DMS153 (cell line): ENCODE measurements at places on chromosomes 3 and 15.
A peak's percentile ranks its signal among the peaks of the same experiment; 100 is the strongest.

- DNase-seq = no peak
Observed at GRCh38 chr3:69994919-69995318, 4.6 kb upstream of the SAMMSON start.

DNA sequence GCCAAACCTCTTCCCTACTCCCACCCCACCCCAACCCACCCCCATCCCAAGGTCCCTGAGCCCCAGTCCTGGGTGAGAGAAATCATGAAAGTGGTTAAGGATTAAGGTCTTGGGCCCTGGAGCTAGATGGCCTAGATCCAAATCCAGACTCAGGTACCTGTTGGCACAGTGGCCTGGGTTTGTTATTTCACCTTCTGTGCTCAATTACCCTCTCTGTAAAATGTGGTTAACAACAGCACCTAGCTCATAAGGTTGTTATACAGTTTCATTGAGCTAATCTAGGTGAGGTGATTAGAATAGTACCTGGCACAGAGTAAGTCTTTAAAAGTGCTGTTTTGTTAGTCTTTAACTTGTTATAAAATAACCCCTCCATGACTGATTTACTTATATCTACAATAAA lies 6.4 kb upstream of the SNUPN start:
- no peak for DNase-seq

GRCh38 chr3:36149447-36149865 lies 230.8 kb upstream of the STAC start:
- DNase-seq = no peak

DNA sequence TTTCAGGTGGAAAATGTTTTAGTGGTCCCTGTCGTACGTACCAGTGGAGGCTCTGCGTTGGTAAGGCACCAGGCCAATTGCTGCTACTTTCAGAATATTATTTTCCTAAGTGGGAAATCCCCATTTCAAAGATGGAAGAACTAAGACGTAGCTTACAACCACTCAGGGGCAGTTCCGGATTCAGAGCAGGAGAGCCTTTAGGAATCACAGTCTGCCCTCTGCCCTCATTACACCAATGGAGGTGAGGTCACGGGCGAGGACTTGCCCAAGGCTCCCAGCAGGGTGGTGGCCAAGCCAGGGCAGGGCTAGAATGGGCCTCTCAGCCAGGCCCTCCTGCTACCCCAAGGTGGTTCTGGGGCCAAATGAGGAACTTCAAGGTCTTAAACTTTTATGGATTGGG lies 72.6 kb downstream of the RASGRF1 start:
- DNase-seq = no peak

DNA sequence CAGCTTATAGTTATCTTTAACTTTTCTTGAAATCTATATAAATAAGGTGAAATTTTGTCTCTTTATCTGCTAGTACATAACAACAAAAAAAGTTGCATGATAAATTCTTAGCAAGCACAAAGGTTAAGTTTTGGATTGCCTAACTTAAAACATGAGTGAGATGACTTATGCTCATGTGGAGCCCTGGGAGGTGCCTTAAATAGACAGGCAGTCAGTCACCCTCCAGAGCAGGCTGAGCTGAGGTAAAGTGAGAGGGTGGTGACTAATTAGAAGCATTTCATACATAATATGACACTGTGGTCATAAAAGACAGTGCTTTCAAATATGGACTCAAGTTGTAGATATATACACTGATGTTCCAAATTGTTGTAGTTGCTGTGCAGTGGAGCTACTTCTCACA lies 14.6 kb upstream of the MME start:
- DNase-seq = no peak

DNA sequence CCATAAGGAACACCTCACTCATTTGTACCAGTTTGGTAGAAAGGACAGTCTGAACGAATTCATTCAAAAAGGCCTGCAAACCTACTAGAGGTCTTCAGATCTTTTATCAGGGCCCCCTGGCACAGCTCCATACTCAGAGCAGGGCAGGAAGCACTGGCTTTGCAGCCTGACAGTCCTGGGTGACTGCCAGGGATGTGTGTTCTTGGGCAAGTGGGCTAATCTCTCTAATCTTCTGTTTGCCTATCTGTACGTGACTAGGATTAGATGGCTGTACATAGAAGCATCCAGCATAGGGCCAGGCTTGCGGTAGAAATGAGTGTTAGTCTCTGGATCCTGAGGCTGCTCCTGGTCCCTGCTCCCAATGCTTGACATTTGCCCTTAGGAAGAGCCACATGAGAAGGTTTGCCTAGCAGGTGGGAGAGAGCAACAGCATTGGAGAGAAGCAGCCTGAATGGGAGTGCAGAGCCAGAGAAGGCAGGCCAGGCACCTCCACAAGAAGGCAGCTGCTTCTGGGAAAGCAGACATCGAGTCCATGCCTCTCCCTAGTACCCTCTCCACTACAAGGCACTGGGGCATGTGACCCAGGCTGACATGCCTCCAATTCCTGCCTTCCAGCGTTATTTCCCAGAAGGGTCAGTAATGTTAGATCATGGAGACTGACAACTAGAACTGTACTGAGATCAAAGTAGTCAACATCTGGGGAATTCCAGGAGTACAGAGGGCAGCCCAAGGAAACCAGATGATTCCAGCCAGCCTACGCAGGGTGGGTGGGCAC lies 1.0 kb upstream of the CXCR6 start:
- no peak for DNase-seq

DNA sequence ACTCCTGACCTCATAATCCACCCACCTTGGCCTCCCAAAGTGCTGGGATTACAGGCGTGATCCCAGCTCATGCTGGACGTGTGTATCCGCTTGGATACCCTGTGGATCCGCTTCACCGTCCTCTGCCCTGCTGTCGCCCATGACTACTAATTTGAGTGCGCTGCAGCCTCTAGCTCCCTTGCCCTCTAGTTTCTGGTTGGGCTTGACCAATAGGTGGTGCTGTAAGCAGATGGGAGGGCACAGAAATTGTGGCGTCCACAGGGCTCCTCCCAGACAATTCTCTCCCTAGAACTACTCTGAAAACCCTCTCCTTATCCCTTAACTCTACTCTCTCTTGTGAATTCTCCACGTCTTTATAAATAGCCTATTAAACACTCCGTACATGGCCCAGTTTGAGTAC lies 36.2 kb downstream of the ZPLD1 start:
- DNase-seq = no peak

GRCh38 chr3:103067963-103068362 lies 633.1 kb downstream of the ZPLD1 start:
- no peak for DNase-seq

- DNase-seq = no peak
Observed at GRCh38 chr15:70083946-70084345, 13.8 kb downstream of the TLE3 start.

DNA sequence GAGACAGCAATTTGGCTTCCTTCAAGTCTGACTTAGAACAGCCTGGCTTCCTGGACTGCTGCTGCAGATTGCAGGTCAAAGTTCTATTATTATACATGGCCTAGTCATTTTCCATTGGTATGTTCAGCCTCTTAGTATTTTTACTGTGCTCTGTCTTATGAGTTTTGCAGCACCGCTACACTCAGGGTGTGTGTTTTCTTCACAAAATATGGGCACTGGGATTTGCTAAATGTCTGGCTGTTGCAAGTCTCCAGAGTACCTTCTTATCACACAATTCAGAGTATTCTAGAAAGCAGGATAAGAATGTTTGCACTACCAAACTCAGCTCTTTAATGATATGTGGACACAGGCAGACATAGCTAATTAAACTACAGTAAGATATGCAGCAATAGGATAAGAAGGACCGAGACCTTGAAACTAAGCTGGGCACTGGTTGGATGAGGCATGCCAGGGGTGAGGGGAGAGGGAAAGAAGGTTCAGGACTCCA lies 203.0 kb upstream of the PDZRN3 start:
- DNase-seq = no peak

DNA sequence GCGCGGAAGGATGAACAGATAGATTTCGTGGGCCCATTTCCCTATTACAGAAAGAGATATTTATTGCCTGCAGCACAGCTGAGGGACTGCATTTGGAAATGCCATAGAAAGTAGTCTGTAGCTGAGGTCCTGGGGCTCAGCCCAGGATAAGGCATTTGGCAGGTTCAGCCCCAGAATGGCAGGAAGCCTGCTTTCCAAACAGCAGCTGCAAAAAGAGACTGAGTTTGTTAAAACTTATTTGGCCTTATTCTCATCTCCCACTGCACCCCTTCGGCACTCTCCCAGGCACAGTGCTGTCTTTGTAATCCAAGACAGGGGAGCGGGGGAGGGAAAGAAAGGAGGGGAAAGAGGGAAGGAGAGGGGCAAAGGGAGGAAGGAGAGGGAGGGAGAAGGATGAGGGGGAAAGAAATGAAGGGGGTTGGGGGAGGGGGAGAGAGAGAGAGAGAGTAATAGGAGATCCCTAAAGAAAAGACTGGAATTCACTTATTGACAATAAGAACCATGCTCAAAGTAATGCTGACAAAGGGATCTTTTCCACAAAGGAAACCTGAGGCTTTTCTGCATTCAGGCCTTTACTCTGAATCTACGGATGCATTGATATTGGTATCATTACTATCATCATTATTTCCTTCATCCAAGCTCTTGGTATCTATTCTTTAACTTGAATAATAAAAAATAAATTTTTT lies 94.0 kb upstream of the LRRN1 start:
- no peak for DNase-seq

DNA sequence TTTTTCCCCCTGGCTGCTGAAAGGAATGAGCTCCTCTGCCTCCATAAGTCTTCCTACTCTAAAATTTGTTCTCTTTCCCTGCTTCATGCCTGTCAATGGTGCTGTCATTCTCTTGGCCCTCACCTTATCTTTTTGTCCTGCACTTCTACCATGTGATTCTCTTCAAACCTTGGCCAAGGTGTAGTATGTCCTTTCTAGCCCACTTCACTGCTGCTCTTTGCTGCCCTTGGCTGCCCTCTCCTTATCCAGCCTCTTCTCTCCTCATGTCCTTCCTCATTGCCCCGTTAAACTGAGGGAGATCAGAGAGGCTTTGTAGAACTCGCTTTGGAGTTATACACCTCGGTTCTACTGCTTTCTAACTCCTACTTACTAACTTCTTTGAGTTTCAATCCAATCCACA lies 19.7 kb downstream of the MINDY4B start:
- no peak for DNase-seq

- DNase-seq = no peak
Observed at GRCh38 chr3:82800248-82800647, 1038.8 kb upstream of the GBE1 start.

DNA sequence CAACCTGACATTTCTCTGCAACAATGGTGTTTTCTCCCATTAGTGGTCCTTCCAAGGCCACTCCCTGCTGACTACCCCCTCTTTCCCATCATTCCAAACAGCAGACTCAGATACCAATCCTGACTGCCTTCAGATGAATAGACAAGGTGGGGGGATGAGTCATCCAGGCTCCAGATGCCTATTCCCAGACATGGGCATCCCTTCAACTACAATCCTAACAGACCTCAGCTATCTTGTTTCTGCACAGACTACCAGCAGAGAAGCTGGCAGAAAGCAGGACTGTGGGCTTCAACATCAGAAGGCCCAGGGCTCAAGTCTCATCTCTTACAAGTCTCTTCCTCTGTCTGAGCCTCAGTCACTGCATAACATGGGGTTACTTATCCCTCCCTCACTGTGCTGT lies 2.2 kb downstream of the RBP1 start:
- no peak for DNase-seq

GRCh38 chr3:12425850-12426579 lies 58.3 kb upstream of the TSEN2 start:
- no peak for DNase-seq

DNA sequence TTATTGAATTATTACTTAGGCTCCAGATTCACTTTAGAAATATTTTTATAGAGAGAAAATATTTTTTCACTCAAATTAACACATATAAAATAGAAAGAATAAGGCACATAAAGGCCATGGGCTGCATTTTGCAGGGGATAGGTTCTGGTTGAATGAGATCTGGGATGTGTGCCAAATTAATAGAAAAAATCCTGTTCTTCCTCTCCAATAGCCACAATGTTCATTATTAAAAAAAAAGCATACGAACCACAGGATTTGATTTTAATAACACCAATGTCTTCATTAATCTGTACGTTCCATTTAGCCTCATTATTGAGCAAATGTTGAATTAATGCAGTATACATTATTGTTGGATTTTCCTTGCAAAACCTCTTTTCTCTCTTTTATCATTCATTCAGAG lies 622.8 kb upstream of the AGTR1 start:
- DNase-seq = peak; percentile 5

- no peak for DNase-seq
Observed at GRCh38 chr3:49606427-49606826, 52.1 kb downstream of the BSN start.

DNA sequence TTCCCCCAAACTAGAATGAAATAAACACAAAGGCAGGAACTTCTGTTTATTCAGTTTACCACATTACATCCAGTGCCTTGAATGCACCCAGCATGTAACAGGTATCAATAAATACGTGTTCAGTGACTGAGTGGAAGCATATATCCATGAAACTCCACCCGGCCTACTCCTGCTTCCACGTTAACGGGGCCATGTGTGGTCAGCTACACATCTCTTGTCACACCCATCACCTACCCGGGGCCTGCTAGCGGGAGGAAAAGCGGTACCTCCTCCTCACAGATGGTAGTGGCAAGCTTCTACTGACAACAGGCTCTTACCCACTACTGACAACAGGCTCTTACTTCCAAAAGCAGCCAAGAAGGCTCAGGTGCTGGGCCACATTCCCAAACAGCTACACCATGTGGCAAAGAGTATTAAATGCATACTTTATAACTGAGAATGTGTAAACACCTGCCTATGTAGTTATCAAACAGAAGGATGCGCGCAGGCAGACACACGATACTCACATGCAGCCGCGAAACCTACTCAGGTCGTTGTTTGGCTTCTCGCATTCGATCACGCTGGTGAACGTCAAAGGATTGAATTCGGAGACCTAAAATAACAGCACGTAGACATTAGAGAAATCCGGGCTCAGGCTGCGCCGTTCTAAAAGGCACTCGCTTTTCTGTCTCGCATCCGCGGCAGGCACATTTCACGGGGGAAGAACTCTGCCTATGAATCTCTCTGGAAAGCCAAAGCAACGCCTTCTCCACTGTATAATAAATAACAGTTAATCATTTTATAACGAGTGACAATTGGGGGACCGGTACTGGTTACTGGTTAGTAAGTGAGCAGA lies 127.4 kb downstream of the ATP10A start:
- DNase-seq = no peak

DNA sequence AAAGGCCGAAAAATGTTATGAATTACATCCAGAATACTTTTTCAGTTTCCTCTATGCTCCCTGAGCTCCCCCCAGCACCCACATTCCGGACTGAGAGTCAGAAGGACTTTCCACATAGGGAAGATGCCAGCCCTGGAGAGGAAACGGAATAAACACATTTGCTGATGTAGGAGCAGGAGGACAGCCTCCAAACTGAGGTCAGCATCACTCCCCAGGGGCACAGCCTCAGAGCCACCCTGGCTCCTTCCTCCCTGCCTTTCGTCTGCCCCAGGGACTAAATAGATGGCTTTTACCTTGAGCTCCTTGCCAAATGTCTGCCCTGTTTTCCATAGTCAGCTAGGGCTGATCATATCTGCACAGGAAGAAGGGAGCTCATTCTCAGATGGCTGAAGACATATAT lies 22.6 kb upstream of the SLCO2A1 start:
- DNase-seq = no peak

- no peak for DNase-seq
Observed at GRCh38 chr15:89783861-89784685, 7.9 kb downstream of the MESP2 start.

GRCh38 chr15:74540161-74540760 lies 759 bp upstream of the ARID3B start:
- no peak for DNase-seq
